ENCODE measurements at places on chromosomes 4 and X.

GRCh38 chr4:34790131-34790530 lies 1454.2 kb downstream of the ARAP2 start:
- no peak for DNase-seq

DNA sequence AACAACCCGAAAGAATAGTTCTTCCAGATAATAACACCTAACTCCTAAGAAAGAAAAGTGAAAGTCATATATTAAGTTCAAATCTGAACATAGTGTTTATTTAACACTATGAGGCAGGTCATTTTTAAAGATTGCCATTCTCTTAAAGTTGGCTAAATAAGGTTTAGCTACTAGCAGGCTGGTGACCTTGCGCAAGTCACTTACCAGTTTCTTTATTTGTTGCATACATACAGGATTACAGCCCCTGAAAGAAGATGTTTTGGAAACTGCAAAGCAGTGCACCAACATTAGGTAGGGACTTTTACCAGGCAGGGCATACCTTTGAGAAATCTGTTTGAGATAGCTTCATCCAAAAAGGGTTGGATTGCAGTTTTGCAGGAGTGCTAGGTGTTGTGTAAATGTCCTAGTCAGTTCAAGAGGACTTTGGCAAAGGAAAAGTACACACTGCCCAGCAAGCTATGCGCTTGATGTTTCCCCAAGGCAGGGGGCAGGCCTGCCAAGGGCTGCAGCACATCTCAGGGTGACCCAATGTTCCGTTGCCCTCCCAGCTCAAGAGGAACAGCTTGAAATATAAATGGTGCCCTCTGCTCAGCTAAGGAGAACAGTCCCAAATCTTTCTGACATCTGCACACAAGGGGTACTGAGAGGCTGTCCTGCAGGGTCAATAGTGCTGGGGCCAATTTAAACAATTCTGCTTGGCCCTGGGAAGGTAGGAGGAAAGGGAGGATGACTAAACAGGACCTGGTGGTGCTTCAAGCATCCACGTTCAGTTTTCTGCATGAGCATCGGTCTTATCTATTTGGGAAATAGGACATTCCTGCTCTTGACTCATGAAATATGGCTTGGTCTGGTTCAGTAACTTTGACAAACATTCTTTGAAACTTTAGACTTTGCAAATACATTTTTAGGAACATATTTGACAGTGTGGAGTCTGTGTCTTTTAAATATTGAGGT lies 130.8 kb downstream of the COL4A6 start:
- DNase-seq = no peak

GRCh38 chrX:21683941-21684340 lies 25.8 kb upstream of the KLHL34 start:
- DNase-seq = no peak

GRCh38 chr4:77827343-77827742 lies 8.2 kb upstream of the CNOT6L start:
- DNase-seq = no peak

Measured in stimulated activated CD4-positive, alpha-beta T cell treated with anti-CD3 and anti-CD28 coated beads, Interleukin-1b, Interleukin-23, amount 100 ng/mL, for 1 hour (primary cell).